ENCODE measurements at places on chromosomes 1 and 21.

GRCh38 chr1:117810553-117810952 lies 118.9 kb downstream of the GDAP2 start:
- DNase-seq, result no peak

GRCh38 chr21:43758111-43758641 lies 17.9 kb downstream of the CSTB start:
- no peak for DNase-seq

DNA sequence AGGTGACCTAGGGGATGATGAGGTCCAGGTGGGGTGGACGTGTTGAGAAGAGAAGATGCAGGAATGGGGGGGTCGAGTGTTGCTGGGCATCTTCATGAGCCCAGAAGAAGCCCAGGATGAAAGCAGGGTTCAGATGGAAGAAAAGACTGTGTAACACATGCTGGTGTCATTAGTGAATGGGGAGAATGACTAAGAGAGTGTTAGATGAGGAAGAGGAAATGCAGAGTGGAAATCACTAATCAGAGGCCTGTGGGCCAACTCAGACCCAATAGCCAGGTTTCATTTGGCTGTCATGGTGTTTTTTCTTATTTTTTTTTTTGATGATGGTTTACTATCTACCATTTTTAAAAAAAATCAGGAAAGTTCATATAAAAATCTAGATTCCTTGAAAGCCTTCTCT lies 180.8 kb upstream of the CAMK1G start:
- DNase-seq, result no peak

- DNase-seq, result no peak
These were observed 56.1 kb downstream of the STYXL2 start for GRCh38 chr1:167149793-167150491.

DNA sequence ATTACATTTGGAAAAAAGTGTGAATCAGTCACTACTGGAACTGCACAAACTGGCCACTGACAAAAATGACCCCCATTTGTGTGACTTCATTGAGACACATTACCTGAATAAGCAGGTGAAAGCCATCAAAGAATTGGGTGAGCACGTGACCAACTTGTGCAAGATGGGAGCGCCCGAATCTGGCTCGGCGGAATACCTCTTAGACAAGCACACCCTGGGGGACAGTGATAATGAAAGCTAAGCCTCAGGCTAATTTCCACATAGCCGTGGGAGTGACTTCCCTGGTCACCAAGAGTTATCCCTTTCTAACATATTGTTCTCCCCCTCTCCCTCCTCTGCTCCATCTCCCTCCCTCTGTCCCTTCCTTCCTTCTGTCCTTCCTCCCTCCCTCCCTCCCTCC lies 47.7 kb upstream of the RHOU start:
- no peak for DNase-seq

GRCh38 chr1:201556841-201557571 lies 18.1 kb downstream of the NAV1 start:
- DNase-seq, result no peak

- DNase-seq, result no peak
These were observed 23.2 kb downstream of the DMBX1 start for GRCh38 chr1:46512792-46513190.

DNA sequence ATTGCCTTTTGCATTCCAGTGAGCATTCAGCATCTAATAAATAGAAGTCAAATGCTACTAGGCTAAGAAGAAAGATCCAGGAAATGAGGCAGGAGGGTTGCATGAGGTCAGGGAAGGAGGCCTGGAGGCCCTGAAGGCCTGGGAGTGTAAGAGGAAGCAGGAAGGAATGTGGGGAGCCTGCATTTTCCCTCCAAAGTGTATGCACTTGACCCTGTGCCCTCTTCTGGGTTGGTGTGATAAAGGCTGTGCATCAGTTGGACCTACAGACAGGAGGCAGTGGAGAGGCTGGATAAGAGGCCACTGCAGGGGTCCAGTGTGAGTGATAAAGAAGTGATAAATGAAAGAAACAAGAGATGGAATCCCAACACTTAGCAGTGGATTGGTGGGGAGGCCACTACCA lies 20.4 kb downstream of the KIAA1614 start:
- DNase-seq, result no peak

- DNase-seq, result peak; percentile 77
These were observed 56.6 kb downstream of the ATP1B1 start for GRCh38 chr1:169163059-169163458.

DNA sequence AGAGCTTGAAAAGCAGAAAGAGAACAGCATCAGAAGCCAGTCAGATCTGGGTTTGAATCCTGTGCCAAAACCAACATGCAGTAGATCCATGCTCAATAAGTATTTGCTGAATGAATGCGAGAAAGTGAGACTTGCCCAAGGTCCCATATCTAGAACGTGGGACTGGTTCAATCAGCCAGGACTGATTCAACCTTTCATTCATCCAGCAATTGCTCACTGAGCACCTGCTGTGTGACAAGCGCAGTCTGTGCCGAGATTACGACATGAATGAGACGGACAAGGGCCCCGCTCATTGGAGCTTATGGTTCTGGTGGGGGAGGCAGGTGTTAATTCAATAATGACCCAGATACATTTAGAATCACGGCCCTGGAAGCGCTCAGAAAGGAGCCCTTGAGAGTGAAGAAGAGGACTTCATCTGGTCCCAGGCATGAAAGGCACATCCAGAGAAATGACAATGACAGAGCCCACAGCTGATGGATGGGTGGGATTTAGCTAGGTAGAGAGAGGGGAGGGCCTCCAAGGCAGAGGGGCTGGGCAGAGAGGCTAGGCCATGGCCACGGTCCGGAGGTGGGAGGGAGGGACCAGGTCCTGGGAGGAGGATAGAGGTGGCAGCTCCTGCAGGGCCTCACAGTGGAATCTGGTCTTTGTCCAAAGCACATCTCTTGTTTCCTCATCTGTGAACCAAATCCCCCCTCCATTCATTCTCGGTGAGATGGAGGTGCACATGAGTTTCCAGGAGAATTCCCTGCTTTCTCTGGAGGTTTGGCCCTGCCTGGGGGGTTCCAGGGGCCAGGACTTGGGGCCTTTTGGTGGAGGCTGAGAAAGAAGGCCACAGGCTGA lies 4.2 kb upstream of the FAM131C start:
- no peak for DNase-seq

DNA sequence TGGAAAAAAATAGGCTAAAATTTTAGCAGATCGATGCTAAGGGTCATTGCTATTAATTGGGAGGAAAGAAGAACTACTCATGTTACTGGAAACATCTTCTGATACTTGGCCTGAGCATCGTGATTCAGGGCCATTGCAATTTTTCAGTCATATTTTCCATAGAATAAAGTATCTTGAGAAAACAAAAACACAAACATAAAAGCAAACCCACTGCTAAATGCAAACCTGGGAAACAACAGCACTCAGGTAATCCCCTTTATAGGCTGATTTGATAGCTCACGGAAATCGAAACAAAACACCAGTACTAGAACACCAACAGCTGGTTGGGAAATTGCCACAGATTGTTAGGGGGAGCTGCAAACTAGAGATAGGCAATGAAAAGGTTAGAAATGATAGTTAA lies 172.9 kb upstream of the ESRRG start:
- no peak for DNase-seq

DNA sequence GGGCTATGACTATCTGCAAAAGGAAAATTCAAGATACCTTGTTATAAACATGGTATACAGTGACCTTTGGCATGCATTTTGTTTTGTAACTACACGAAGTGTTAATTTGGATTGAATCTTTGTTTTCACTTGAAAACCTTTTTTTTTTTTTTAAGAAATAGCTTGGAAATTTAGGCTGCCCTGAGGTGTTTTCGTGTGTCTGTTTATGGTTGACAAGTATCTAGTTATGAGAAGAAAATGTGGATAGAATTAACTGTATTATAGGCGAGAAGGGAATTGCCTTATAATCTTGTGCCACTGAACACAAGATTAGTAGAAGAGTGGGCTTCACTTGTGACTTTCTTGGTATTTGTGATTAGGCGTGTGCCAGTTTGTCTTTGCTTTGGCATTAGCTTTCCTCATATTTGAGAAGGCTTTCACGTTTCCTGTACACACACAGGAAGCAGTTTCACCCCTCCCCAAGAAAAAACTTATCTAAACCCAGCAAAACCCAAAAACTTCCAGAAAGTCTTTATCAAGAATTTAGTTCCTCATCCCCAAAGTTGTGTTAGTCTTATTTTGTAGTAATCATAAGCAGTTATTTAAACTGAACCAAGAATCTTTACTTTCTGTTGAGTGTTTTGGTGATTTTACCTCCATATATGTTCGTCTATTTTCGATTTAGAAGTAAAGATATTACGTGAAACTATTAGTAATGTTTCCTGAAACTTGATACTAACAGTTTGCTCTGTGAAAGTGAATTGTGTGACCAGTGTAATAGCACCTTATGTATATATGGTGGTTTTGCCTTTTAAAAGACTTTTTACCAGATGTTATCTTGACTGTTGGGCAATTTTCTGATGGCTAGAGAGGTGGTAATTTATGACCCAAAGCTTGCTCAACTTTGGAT lies 3.8 kb downstream of the DYRK1A start:
- no peak for DNase-seq

GRCh38 chr1:20152599-20152930 lies 13.4 kb downstream of the PLA2G2F start:
- no peak for DNase-seq

GRCh38 chr1:194809665-194810064 lies 1623.3 kb upstream of the B3GALT2 start:
- DNase-seq, result no peak

DNA sequence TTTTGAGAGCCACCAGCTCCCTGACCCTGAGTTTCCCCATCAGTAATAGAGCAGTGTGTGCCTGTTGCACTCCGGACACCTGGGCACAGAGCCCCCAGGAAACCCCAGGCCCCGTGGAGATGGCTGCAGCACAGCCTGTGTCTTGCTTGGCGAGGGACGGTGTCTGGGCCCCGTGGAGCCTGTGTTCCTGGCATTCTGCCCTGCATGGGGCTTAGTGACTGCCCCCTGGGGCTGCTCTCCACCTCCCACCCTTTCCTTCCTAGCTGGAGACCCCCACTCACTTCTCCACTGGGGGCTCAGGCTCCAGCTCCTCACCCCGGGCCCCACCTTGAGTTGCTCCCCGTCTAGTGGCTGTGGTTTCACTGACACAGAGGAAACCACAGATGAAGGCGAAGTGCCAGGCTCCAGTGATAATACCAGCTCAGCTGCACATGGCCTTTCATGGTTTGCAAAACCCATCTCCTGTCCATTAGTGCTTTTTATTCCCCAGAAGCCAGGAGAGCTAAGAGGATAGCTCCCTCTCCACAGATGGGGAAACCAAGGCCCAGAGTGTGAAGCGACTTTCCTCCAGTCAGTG lies 39.4 kb downstream of the DMRTB1 start:
- no peak for DNase-seq

DNA sequence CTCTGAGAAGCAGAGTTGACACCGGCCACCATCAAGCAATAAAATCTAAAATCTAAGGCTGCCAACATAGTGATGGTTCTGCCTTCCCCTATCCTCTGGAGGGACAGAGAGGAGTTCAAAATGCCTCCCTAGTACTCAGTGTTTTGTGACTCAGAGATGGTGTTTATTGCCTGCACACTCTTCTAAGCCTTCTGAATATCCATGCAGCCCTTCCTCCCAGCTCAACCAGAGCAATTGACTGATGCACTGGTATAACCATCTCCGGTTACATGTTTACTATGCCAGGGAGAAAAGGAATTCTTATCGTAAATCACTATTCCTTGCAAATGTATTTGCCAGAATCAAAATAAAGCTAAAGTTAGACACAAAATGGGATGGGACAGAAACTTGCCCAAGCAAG lies 132.9 kb upstream of the RAB4A start:
- DNase-seq, result no peak

DNA sequence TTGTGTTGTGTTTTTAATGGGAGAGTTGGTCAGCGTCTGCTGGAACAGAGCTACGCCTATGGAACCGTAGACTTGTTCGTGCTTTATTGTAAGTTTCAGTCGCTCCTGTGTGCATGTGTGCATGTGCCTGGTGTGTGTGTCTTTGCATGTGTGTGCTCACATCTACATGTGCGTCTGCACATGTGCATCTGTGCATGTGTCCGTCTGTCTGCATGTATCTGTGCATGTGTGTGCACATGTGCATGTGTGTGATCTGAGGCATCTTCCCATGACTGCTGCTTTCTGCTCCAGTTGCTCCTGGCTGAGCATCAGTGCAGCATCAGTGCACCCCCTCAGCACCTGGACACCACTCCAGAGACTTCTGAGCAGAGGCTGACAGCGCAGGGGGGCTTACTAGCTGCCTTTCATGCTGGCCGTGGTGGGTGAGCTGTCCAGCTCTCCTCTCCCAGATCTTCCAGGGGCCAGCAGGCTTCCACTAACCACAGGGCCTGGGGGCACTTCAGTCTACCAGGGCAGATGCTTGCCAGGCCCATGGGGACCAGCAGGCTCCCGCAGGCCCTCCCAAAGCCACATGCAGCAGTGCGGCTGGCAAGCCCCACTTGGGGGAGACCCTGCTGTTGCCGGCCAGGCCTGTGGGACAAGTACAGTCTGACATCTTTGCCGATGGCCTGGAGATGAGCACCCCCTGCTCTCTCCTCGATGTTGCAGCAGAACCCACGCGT lies 47.8 kb upstream of the PCBP3 start:
- DNase-seq, result no peak

DNA sequence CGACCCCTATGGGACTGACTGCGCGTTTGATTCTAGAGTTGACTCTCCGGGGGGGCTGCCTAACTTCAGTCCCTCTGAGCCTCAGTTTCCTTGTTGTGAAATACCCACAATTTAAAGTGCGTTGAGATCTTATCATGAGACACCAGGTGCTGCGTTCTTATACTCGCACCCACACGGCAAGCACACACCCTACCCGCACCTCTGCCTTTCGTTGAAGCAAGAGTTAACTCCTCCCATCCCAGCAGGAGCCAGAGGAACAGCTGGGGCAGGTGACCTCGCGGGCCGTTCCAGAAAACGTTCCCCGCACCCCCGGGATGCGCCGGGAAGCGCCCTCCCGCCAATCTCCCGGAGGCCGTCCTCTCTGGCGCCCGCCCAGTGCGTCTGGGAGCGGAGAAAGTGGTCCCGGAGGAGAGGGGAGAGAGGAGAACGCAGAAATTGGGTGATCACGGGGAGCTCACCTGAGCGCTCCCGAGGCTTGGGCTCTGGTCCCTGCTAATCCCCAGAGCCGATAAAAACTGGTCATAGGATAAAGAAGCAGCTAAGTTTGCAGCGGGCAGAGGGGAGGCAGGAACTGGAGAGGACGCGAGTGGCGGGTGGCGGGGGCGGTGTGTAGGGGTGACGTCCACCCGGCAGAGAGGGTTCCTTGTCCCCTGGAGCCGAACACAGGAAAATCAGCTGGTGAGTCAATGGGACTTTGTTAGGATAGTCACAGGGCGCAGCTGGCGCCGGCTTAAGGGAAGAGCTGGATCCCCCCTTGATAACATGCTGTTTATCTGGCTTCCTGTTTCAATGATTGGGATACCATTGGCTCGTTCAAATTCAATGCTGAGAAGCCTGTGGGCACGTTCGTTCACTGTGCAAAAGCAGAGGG lies 869 bp downstream of the NAV1 start:
- DNase-seq, result no peak

DNA sequence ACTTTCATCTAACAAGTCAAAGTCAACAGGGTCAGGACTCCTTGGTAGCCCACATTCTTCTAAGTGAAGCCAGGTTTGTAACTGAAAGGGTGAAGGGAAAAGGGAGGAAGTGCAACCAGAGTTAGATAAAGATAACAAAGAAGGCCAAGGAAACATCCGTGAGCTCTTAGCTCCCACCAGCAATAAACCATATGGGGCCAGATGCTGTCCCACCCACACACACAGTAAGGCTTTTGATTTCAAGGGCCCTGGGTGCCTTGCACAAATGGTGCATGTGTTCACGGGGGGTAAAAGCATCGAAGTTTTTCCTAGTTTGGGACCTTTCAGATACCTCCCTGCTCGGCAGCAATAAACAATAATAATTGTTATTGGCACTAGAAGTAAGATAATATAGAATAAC lies 5.1 kb upstream of the TIAM1 start:
- no peak for DNase-seq

- no peak for DNase-seq
These were observed 59.9 kb downstream of the ZBTB17 start for GRCh38 chr1:15915991-15916390.
